ENCODE measurements at places on chromosomes 6 and 20.

- DNase-seq: no peak
These were observed 1.0 kb upstream of the PMEPA1 start for GRCh38 chr20:57710841-57711240.

DNA sequence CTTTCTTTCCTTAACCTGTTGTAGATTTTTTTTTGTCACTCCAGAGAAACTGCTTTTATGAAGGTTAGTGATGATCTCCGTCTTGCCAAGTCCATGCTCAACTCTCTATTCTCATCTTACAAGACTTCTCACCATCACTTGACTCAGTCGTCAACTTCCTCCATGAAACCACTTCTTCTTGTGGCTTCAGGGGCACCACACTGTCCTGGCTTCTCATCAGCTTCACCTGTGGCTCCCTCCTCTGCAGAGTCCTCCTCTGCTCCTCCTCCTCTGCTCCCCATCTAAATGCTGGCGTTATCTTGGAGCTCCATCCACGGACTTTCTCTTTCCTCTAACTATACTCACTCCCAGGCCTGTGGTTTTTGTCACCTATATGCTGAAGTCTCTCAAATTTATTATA is 187.5 kb downstream of the BACH2 start:
- DNase-seq: peak; percentile 73

DNA sequence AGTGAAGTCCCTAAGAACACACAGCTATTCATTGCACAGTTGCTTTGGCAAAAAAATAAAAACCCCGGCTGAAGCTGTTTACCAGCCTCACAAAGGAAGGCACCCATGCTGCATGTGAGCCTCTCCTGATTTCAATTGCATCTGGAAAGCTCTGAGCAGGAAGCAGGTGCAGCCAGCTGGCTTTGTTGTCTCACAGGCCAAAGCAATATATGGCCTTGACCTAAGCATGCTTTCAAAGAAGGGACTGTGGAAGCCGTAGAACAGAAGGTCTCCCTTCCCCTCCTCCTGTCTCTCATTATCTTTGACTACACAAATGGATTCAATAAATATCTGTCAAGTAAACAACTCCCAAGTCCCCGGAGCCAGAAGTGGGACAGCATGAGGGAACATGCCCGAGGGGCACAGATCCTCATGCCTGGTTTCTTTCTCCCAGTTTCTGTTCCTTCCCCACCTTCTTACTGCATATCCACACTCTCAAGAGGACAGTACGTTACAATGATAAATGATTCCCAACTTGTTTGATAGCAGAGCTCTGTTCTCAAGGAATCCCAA is 57.2 kb upstream of the PCSK2 start:
- no peak for DNase-seq

DNA sequence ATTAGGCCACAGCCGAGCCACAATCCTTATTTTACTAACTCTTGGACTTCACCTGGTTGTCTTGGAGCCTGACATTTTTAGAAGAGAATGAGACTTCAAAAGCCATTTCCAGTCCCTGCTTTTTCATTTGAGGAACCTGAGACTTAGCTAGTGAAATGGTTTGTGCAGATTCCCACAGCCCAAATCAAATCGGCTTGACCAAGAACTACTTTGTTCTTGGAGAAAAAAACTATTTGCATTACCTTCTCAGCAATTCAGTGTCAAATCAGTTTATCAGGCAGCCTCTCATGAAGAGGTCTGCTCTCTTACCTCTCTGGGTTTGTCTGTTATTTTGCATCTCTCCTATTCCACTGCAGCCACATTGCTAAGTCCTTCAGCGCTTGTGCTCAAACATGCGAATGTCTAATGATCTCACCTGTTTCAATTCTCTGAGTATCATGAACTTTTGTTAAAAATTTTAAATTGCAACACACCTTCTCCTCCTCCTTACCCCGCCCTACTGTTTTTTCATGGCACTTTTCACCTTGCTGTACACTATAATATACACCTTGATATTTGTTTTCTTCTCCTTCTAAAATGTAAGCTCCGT is 573 bp upstream of the IFNGR1 start:
- DNase-seq: no peak

DNA sequence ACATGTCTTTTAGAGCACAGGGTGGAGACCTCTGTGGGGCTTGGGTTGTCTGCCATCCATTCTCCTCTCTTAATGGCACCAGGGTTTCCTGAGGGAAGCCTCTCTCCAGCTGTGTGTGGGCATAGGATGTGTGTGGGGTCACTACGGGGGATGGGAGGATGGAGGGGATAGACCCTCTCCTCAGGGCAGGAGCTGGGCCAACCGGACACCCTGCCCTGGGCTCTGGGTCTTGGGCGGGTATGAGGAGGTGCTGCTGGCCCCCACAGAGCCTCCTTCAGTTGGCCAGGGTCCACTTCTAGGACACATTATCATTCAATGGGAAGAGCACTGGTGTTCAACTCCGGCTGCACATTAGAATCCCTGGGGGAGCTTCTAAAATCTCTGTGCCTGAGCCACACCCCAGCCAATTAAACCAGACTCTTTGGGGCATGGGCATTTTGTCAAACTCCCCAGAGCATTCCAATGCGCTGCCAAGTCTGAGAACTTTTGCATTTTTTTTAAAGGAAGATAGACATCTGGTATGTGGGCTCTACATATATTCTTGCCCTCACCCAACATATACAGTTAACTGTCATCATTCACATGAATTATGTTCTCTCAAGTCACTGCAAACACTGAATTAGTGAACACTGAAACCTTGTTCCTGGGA is 38.5 kb downstream of the TRAM2 start:
- no peak for DNase-seq

DNA sequence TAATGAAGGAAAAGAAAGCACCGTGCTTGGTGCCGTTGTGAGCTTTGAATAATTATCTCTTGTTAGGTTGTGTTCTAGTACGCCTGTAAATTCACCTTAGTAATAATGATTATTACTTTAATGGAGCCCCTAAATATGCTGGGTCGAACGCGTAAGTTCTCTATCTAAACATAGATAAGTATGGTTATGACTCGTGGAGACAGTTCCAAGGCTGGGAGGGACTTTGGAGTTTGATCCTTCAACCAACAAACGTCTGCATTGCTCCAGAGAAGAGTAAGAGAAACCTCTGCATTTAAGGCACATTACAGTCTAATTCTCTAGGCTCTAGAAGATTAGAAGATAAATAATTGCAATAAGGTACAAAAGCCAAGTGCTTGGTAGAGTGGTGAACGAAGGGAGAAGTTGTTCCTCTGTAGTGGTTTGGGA is 514 bp downstream of the ACOT13 start:
- DNase-seq: no peak

- DNase-seq: no peak
These were observed 146.9 kb downstream of the FUT9 start for GRCh38 chr6:96162711-96163120.

GRCh38 chr20:31930779-31931178 is 21.1 kb downstream of the PDRG1 start:
- DNase-seq: no peak

DNA sequence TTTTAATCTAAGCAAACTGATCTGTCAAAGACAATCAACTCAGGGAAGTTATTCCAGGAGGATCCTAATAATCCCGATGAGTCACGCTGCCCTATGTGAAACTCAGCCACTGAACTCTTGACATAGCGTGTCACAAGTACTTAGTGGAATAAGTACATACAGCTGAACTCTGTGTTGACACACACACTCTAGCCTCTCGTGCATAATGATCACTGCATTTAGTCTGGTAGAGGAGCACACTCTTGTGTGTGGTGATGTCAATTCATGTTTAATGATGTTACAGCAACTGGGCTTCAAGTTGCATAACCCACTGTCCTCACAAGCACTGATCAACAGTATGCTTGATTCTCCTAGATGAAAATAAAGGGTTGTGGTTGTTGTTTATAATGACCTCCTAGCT is 148.3 kb downstream of the HACE1 start:
- no peak for DNase-seq

GRCh38 chr6:126002755-126003679 is 16.7 kb downstream of the TRMT11 start:
- DNase-seq: no peak

GRCh38 chr6:110287462-110288341 is 70.4 kb downstream of the METTL24 start:
- no peak for DNase-seq

- DNase-seq: no peak
These were observed 34.1 kb downstream of the TRMT11 start for GRCh38 chr6:126020305-126021050.

- peak; percentile 25 for DNase-seq
These were observed 6.6 kb upstream of the SPO11 start for GRCh38 chr20:57323034-57323433.

GRCh38 chr6:49939993-49940498 is 23.9 kb downstream of the DEFB114 start:
- no peak for DNase-seq

Data from activated CD8-positive, alpha-beta T cell treated with anti-CD3 and anti-CD28 coated beads for 36 hours (primary cell).